Activated CD4-positive, alpha-beta T cell treated with anti-CD3 and anti-CD28 coated beads for 48 hours (primary cell): ENCODE measurements at places on chromosomes 11 and 22.

GRCh38 chr11:120172054-120172911 is 34.4 kb upstream of the TRIM29 start:
- peak; percentile 69 for DNase-seq

DNA sequence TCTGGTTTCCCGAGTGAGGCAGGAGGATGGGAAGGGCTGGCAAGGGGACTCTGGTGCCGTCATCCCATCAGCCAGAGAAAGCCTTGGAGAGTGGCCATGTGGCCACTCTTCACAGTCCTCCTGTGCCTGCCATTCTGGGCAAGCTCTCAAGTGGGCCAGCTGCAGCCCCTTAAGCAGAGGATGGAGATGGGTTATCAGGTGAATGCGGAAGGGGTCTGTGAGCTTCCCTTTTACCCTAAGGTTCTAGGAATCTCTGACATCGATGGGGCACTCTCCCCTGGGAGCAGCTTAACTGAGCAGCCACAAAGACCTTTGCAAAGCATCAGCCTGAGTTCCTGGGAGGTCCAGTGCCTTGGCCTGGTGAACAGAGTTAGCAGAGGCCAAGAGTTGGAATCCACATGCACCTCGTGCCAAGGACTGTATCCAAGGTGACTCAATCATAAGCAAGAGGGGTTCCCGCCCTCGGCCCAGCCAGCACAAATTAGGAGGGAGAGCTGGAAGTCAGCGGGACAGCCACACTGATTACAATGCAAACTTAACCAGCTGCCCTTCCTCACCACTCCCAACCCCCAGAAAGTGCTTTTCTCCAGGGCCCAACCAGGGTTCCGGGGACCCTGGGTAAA is 193.6 kb downstream of the BUD13 start:
- no peak for DNase-seq

DNA sequence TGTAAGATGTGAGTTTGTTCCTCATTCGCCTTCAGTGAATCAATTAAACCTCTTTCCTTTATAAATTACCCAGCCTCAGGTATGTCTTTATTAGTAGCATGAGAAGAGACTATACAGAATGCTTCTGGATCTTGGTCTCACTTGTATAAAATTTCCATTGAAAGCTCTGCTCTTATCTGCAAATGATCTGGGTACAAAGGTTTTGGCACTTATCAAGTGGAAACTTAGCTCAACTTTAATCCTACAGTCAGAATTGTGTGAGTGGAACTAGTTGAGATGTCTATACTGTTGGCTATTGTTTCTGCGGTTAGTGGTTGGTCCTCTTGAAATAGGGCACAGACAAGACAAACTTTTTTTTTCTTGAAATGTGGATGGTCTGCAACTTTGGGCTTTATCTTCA is 71.2 kb upstream of the CHORDC1 start:
- DNase-seq = no peak

DNA sequence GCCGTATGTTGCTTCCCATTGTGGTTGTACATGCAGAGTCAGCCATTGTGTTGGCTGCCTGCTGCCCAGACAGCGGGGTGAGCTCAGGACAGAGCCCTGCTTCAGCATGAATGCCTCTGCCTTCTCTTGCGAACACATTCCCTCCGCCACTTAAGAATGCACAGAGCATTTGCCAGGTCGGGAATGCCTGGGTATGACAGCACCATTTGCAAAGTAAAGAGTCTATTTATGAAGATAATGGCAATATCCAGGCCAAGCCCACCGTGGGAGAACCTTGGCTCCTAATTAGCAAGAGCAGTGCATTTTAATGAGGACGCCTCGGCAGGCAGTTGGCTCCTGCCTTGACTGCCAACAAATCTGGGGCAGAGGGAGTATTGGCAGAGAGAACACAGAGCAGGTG is 62.5 kb upstream of the SORL1 start:
- DNase-seq = no peak

GRCh38 chr11:15222777-15223176 is 108.1 kb downstream of the INSC start:
- DNase-seq = no peak

DNA sequence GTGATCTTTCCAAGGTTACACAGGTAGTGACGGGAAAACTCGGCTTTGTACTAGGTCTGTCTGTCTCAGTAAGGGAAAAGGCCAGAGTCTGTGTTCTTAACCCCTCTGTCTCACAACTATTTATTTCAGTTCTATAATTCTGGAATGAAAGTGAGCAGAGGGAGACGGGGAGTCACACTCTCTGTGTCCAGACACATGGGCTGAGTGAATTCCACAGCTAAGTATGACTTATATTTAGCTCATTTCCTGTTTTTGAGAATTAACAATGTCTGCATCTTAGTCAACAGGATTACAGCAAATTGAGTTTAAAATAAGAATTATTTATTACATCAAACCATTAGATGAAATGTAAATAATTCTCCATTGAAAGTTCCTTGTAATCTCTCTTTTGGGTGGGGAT is 62.5 kb upstream of the OR4B1 start:
- DNase-seq = no peak

DNA sequence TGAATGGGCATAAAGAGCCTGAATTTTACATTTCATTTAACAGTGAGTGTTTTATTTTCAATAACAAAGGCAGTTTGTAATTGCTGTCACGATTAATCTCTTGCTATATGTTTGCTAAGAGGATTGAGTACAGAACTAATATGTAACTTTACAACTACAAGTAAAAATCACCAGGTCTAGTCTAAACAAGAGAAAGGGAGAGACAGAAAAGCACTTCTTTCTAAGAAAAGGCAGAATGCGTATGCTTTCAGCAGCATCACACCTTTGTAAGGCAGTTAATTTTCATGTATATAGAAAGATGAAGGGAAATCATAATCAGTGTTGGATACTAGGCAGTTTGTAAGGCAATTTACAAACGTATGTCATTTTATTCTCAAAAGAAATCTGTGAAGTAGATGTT is 169.8 kb downstream of the NELL1 start:
- DNase-seq = no peak

DNA sequence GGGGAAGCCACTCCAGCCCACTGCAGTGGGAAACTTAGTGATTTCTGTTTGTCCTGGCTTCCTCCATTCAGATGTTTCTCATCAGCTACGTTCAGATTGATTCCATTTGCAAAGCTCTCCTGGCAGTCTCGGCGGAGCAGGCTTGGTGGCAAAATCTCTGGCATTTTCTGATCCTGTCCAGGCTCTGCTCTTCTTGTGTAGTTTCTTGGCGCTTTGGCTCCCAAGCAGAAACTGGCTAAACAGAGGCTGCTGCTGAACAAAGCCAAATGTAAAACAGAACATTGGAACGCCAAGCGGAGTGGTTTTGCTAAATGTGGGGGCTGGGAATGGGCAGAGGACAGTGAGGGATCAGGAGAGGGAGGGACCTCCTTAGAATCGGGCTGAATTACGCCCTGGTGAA is 36.7 kb downstream of the ADAMTS8 start:
- DNase-seq = no peak

DNA sequence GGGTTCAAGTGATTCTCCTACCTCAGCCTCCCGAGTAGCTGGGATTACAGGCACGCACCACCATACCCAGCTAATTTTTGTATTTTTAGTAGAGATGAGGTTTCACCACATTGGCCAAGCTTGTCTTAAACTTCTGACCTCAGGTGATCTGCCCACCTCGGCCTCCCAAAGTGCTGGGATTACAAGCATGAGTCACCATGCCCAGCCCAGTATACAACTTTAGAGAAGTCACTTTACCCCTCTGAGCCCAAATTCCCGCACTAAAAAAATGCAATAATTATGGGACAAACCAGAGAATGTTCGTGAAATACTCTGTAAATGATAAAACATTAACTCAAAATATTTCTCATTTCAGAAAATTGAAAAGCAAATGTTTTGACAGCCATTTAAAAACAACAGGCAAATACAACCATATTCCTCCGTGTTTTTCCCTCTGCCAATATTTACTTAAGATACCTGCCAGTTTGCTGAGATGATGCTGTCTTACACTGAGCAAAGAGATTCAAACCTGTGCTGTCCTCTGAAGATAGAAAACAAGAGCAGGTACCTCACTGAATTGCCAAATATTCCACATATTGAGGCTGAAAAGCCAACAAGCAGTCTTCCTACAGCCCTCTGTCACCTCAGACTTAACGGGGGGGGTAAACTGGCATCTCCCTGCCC is 9.6 kb downstream of the PLEKHA7 start:
- no peak for DNase-seq
